ENCODE measurements at places on chromosomes 4 and X. TPM values are rescaled to one million over a fixed set of nuclear protein-coding genes. Genes with fewer than 3 reads are reported as not detected.

Gene SLC49A3
- total RNA-seq, result 13.9 TPM

Gene ADRA2C
- total RNA-seq, result 6.4 TPM

Gene TBC1D19
- total RNA-seq, result 19.7 TPM

Gene DGAT2L6
- not detected for total RNA-seq

Gene PRSS12
- 39.4 TPM for total RNA-seq

Gene SPANXC
- total RNA-seq, result not detected

Gene PPP1R2C
- total RNA-seq, result not detected

Gene HGFAC
- total RNA-seq, result 1.9 TPM

Gene ADGRA3
- total RNA-seq, result 26.2 TPM

Gene HMGN5
- total RNA-seq, result 4.6 TPM

Gene CCDC158
- 0.55 TPM for total RNA-seq

Gene PDCL2
- not detected for total RNA-seq

GRCh38 chrX:27444093-27444908 is 18.8 kb downstream of the PPP4R3C start:
- DNase-seq, result no peak

DNA sequence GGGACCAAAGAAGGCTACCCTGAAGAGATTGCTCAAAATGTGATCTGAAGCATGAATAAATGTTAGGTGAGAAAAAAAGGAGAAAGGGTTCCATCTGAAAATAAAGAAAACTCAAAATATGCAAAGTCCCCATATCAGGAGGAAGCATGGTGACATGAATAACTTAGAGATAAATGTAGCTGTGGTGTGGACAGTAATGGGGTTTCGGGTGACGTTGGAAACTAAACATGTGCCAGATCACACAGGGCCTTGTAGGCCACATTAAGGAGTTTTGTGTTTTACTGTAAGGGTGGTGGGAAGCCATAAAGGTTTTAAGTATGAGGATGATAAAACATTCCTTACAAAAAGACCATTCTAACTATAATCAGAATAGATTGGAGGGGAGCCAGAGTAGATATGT is 40.3 kb upstream of the ACSL4 start:
- no peak for DNase-seq

DNA sequence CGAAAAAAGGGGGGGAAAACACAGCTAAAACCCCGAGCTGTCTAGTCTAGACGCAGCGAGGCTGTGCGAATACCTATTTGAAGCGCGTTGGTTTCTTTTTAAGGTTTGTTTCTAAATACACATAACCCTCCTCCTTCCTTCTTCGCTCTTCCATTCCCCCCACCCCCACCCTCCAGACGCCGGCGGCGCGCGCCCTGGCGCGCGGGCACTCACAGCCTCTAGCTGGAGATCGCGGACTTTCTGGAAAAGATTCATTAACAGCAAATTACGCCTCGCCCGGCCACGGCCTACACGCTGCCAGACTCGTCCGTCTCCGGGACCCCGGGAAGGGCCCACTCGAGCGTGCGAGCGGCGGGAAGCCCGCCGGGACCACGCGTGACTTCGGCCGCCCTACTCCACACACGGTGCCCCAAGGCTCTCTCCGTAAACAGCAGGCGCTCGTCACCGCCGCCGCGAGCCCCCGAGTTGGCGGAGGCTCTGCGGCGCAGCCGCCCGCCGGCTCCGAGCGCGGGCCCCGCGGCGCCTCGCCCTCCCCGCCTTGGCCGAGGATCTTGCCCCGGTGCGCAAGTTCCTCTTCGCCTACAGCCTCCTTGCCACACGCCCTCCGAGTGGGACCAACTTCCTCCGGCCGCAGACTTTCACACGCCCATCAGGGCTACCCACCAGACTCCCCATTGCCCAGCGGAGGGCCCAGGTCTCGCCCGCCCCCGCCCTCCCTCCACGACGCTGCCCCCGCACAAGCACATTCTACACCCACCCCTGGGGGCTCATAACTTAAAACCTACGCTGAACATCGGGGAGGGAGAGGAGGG is 2.0 kb downstream of the BCOR start:
- no peak for DNase-seq

DNA sequence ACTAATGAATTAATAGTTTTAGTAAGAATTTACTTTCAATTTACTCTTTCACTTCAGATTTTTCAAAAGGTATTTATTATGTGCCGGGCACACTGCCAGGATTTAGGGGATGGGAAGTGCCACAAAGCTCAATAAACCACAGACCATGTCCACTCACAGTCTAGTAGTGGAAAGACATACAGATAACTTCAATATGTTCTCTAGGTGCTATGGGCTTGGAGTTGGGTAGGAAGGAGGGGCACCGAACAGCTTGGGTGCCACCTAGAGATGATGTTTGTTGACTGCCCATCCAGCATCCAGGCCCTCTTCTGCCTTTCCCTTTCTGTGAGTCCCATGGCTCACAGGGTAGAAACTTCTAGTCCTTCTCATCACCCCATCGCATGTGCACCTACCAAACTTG is 17.8 kb downstream of the MFAP3L start:
- no peak for DNase-seq

GRCh38 chr4:100469555-100469954 is 48.3 kb downstream of the EMCN start:
- no peak for DNase-seq

DNA sequence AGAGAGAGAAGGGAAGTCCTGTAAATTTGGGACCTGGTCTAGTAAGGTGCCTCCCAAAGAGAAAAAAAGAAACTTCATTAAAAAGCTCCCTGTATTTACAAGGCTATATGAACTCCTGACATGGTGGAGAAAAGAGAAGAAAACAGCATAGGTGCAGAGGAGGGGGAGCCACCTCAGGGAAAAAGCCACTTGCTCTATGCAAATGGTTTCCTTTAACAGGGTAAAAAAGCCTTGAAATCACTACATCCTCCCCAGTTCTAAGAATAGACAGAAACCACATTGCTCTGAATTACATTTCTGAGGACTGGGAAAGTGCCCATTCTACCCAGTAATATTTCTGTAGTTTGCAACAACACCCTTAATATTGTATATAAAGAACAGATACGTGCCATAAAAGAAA is 165.5 kb downstream of the KLF8 start:
- DNase-seq, result no peak

DNA sequence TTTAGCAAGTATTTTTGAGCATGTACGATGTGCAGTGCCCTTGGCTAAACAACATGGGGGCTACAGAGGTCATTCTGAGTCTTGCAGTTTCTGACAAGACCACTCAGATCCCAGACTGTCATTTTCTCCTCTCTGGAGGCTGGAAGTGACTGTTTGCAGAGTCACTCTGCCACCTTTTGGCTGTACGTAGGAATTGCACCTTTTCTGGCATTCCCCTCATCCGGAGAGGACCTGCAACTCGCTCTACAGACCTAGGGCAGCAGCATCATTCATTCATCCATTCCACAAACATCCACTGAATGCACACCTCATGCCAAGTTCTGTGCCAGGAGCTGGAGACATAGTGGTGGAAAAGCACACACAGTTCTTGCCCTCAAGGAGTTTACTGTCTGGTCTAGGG is 160.4 kb upstream of the GPR101 start:
- no peak for DNase-seq

- no peak for DNase-seq
These were observed 217.4 kb upstream of the AADAT start for GRCh38 chr4:170307182-170307581.

- DNase-seq, result no peak
These were observed 833.6 kb downstream of the CCSER1 start for GRCh38 chr4:90960840-90961239.

- peak; percentile 25 for DNase-seq
These were observed 185.8 kb downstream of the RNF150 start for GRCh38 chr4:140947506-140947905.

GRCh38 chrX:123277347-123277746 is 93.3 kb downstream of the GRIA3 start:
- no peak for DNase-seq

GRCh38 chr4:150682126-150682525 is 100.2 kb downstream of the MAB21L2 start:
- DNase-seq, result no peak

- DNase-seq, result no peak
These were observed 240.3 kb upstream of the NDST3 start for GRCh38 chr4:117793845-117794480.

DNA sequence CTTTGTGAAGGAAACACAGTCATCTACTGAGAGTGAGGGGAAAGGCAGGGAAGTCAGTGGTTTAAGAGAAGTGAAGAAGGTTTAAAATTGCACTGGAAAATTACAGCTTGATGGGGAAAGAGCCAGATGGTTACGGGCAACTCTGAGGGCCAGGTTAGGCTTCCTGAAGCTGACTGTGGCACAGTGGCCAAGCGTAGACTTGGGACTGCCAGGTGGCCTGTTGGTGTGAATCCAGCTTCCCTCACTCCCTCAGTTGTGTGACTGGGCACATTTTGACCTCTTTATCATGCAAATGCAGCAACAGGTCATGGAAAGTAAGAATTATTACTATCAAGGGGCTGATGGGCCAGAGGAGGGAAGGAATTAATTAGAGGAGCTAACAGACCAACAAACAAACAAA is 390.1 kb downstream of the UNC5C start:
- no peak for DNase-seq

GRCh38 chr4:125833-126232 is 1.5 kb downstream of the ZNF718 start:
- no peak for DNase-seq

GRCh38 chr4:86582410-86582809 is 11.7 kb upstream of the PTPN13 start:
- DNase-seq, result no peak

DNA sequence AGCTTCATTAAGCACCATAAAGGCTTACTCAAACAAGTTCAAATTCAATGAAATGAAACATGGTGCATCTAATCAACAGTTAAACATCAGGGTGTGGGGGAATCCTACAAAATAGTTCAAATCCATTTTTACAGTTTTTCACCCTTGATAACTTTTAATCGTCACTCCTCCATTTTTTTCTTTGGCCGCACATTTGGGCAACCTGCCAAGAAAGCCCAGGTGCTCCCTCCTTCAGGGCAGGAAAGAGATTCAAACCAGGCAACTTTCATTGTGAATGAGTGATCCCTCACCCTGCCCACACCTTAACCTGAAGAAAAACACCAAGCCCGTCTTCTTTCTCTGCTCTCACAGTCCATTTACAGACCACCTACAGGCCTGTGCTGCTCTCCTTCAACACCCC is 24.9 kb downstream of the TRIM61 start:
- no peak for DNase-seq

DNA sequence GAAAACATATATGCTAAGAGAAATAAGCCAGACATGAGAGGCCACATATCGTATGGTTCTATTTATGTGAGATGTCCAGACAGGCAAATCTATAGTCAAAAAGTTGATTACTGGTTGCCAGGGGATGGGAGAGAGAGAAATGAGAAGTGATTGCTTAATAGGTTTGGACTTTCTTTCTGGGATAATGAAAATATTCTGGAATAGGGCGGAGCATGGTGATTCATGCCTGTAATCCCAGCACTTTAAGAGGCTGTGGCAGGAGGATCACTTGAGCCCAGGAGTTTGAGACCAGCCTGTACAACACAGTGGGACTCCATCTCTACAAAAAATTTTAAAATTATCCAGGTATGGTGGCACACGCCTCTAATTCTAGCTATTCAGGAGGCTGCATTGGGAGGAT is 22.4 kb downstream of the RBM47 start:
- no peak for DNase-seq

DNA sequence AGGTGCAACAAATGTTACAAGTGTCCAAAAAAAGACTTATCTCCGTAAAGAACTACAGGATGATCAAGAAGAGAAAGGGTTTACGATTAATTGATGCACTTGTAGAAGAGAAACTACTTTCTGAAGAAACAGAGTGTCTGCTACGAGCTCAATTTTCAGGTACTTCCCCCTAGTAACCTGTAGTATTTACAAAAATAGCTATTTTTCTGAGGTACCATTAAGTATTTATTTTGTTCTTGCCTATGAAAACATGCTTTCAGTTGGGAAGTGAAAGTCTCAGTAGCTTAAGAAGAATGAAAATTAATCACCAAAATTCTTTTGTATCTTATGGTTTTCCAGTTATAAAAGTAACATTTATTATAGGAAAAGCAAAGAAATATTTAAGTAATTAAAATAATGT is 5.9 kb downstream of the THAP9 start:
- no peak for DNase-seq

DNA sequence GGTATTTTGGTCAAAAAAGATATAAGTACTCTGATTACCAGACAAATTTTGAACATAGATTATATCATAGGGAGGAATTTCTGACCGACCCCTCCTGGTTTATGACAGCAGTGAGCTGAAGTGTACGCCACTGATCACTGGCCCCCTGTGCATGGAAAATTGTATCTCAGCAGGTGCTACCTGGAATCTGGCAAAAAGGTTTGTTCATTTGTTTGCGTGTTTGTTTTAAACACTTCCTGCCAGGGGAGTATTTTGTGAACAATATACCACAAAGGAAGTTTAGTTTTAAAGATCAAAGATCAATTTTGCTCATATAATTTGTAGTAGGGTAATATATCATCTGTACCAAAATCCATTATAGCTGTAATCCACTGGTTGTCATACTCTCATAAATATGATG is 219.7 kb upstream of the TENM3 start:
- no peak for DNase-seq

DNA sequence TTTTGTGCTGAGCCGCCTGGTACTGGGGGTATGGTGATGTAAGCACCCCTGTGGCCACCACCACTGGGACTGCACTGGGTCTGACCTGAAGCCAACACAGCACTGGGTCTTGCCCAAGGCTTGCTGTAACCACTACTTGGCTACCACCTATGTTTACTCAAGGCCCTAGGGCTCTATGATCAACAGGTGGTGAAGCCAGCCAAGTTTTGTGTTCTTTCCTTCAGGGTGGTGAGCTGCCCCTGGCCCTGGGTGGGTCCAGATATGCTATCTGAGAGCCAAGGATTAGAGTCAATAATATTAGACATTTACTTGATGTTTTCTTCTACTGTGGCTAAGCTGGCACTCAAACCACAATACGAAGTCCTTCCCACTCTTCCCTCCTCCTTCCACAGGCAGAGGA is 55.1 kb upstream of the PAGE4 start:
- no peak for DNase-seq

DNA sequence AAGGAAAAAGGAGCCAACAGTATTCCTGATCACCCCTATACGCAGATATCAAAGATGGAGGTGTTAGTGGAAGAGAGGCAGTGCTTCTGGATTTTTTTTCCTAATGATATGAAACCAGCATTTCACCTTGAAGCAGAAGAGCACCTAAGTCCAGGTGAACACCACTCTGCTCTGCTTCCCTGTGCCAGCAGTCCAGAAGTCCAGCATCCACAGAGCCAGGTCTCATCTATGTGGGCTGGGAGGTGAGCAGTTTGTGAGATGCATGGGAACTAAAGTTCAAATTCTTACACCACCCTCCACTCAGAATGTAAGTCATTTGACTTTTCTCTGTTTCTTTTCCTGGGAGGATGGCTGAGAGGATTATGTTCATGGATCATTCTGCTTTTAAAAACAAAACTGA is 202.6 kb downstream of the RELL1 start:
- DNase-seq, result no peak

DNA sequence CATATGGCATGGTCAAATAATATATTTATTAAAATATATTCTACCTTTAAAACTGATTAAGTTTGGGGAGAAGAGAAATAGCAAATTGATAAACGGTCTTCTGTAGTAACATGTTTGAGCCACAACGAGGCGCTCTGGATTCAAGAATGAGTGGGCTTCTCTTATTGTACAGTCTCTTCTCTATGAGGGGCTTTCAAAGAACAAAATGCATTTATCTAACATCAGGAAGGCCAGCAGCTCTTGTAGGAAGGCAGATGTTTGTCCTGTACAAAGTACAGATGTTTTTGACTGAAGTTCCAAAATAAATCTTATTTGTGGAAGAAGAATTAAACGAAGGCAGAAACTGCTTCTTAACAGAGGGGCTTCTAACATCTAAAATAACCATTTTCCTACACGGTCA is 153.6 kb downstream of the RASL11B start:
- DNase-seq, result peak; percentile 24

- no peak for DNase-seq
These were observed 162.9 kb downstream of the LRBA start for GRCh38 chr4:150852216-150852615.
